ENCODE measurements at places on chromosomes 3 and 15.

DNA sequence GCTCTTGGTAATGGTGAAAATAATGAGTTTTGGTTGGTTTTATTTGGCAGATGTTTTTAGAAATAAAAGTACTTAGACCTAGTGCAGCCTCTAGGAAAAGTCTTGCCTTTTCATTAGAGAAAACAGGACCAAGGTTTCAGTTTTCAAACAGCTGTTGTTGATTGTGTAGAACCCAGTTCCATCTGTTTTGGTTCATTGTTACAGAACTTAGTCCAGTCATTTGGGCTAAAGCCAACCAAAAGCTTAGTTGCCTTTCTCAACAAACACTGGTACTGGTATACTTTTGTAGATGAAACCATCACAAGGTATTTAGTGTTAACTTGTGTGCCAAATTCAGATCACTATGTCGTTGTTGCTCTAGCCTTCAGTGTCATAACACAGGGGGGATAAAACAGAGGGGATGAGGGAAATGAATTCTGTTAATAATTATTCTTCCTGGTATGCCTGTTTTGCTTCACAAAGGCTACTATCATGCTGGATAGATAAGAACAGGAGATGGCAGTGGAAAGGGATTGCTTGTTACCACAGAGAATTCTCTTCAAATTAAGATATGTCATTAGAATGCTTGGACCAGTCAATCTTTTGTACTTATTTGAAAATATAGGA is 12.6 kb upstream of the APH1B start:
- DNase-seq = no peak

DNA sequence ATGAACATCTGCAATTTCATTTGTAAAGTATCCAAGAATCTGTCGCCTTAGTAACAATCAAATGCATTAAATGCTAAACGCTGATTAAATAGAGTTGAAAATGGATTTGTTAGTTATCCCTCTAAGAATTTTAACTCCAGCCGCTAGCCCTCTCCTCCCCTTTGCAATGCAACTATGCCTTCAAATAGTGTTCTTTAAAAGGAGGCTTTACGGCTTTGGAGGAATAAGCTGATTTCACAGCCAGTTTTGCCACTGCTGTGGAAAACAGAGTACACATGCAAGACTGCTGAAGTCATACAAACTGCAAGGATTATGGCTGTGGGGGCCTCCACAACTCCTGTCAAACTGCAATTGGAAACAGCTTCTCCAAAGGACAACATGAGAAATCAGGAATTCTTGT is 89.2 kb downstream of the CERS3 start:
- DNase-seq = no peak

DNA sequence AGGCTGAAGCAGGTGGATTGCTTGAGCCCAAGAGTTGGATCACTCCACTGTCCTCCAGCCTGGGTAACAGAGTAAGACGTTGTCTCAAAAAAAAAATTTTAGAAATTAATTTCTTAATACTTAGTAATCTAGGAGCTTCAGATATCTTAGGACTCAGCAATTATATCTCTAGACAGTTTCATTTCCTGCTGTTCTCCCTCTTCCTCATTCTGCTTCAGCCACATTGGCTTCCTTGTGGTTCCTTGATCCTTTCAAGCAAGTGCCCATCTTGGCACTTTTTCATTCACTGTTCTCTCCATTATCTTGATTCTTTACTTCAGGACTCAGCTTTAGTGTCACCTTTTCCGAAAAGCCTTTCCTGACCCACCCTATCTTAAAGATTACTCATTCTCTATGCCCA is 22.5 kb downstream of the TMEM202 start:
- DNase-seq = no peak

DNA sequence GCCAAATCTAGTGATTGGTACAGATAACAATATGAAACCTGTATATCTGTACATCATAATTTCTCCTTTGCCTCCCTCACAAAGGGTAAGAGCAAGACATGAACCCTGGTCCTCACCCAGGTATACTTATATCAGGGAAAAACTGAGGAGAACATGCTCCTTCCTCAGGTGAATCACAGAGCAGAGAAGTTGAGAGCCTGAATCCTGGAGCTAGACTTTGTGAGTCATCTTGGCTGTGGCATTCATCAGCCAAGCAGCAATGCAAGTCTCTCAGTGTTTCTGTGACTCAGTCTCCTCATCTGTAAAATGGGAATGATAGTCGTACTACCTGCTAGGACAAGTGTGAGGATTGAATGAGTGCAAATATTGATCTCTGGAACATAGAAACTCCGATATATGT is 165.7 kb upstream of the ADAMTS9 start:
- DNase-seq = no peak

DNA sequence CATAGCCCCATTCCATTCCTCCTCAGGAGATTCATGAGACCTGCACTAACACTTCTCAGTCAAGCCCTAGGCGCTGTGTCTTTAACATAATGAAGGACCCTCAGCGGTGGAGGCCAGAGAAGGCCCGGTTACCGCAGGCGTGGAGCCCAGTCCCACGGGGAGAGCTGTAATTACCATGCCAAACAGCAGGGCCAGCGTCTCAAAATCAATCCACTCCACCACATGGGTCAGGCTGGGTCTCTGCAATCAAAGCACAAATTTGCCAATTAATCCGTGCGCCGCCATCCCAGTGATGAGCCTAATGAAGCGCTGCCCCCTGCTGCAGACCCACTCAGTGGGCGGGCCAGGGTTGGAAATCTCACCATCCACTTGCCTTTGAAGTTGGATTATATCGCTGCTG is 109.7 kb downstream of the OCA2 start:
- no peak for DNase-seq

DNA sequence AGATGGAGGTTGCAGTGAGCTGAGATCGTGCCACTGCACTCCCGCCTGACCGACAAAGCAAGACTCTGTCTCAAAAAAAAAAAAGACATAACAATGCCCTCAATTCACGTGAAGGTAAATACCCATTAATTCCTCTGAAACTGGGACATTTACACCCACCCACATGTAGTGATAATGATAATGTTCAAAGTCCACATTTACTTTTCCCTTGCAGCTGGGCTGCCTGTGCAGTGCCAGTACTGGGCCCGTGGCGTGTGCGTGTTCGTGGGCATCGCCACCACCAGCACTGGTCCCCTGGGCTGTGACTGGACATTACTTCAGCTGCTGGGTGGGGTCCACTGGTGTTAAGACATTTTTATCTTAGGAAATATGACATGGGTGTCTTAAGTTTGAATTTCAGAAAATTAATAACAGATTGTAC is 123.6 kb downstream of the SLC25A26 start:
- no peak for DNase-seq

GRCh38 chr15:74179101-74179841 is 5.8 kb downstream of the ISLR start:
- DNase-seq = peak; percentile 68

- DNase-seq = no peak
Measured at GRCh38 chr15:80918196-80918783, 71.3 kb downstream of the MESD start.

GRCh38 chr3:119590706-119591105 is 7.0 kb upstream of the PLA1A start:
- no peak for DNase-seq

- DNase-seq = no peak
Measured at GRCh38 chr15:67784090-67784781, 41.1 kb upstream of the SKOR1 start.

GRCh38 chr3:117609330-117609729 is 899.8 kb downstream of the TUSC7 start:
- no peak for DNase-seq

GRCh38 chr3:53375019-53375418 is 27.7 kb upstream of the DCP1A start:
- peak; percentile 52 for DNase-seq

GRCh38 chr3:9180764-9181117 is 68.7 kb downstream of the SRGAP3 start:
- no peak for DNase-seq

DNA sequence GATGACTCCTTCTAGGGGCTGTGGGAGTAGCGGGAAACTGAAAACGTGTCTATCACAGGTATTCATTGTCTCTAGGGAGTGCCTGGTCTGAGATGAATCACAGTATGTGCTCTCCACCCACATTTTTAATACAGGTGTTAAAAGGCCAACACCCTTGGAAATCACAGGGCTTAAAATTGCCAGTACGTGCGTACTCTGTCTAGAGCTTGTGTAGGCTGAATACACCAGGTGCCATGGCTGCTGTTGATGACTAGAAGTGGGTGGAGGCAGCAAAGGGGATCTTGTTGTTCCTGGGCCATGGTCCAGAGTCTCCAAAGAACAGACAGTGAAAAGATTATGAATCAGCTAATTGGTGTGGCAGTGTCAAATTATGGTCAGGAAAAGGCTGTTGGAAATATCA is 35.1 kb upstream of the P3H2 start:
- no peak for DNase-seq

DNA sequence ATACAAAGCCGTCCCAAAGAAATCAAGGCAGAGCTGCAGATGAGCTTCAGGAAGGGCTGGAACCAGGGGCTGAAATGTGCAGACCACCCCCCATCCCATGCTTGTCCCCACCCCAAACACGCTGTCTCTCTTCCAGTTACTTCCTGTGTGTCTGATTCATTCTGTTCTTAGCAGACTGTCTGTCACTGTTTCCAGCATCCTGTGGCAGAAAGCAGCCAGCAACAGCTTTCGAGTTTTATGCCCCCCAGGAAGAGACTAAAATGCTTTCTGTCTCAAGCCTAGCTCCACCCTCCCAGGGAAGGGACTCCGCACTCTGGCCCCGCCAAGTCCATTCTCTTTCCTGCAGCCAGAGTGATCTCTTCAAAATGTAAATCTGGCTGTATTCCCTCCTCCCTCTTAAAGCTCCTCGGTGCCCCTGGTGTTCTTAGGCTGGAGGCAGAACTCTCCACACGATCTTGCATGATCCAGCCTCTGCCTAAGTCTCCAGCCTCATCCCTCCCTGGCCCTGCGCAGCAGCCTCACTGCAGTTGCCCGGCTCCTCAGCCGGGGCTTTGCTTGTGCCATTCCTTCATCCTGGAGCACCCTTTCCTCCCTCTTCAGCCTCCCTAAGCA is 41.5 kb downstream of the HRH1 start:
- no peak for DNase-seq

DNA sequence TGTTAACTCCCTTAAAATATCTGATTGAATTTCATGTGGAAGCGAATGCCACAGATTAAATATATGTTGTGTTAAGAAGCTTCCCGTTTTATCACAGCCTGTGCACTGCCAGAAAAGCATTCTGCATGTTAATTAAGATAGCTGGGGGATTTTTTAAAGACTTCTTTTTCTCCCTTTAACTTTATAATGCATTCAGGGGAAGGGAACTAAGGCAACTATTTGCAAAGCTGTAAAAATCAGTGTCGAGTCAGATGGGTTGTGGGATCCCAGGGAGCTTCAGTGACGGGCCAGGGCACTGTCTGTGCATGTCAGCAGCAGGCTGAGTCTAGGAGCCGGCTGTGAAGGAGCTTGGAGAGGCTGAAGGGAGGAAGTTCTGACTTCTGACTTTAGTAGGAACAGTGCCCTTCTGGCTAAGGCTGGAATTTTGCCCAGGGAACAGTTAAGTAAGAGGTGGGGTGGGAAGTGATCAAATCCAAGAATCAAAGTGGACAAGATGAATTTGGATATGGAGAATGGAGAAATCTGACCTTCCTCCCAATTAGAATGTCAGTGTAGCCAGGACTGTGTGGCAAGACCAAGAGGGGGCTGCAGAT is 77.7 kb downstream of the ABHD5 start:
- no peak for DNase-seq

DNA sequence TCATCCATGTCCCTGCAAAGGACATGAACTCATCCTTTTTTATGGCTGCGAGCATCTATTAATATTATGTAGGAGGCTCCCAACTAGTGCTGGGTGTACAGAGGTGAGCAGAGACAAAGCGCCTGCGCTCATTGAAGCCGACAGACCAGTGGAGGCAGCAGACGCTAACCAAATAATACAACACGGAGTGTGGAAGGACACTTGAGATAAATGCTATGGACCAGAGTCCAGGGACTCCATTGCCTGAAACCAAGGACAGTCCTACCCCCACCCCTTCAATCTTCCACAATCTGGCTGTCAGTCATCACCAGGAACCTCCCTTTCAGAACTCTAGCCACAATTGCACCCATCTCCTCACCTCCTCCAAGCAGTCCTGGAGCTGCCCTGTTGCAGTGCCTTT is 41.5 kb downstream of the KLHL6 start:
- no peak for DNase-seq

GRCh38 chr15:98955331-98955730 is 52.3 kb downstream of the PGPEP1L start:
- no peak for DNase-seq

GRCh38 chr3:146540236-146540635 is 4.2 kb downstream of the PLSCR1 start:
- DNase-seq = no peak

GRCh38 chr3:111810909-111811308 is 48.2 kb upstream of the PHLDB2 start:
- peak; percentile 6 for DNase-seq

DNA sequence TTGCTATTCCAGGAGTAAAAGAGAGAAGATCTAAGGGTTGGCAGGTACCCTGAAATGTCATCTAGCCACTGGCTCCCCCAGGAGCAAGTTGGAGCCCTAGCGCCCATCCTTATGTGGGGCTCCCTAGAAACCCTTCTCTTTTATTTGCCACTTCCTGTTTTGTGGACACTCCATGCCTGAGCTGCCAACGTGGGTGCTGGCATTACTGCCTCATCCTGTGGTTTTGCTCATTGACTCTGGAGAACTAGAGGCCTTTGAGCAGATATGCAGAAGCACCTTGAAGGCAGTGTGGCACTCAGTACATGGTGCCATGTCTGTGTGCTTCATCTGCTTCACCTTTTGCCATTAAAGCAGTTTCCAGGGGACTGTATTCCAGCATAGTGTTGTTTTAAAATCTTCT is 8.1 kb downstream of the EDEM1 start:
- DNase-seq = no peak

DNA sequence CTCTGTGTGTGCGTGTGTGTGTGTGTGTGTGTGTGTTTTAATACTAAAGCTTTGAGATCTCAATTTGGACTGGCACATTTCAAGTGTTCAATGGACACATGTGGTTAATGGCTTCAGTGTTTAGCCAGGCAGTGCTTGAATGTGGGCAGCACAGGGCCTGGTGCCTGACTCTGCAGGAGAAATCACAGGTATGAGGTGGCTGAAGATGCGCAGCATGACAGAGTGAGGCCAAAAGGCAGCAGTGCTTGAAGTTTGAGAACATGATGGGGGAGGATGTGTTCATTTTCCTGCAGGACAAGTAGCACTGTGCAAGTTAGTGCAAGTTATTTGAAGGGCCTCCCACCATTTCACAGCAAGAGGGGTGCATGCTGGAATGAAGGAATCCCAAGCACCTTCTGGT is 620.5 kb upstream of the TBL1XR1 start:
- no peak for DNase-seq

DNA sequence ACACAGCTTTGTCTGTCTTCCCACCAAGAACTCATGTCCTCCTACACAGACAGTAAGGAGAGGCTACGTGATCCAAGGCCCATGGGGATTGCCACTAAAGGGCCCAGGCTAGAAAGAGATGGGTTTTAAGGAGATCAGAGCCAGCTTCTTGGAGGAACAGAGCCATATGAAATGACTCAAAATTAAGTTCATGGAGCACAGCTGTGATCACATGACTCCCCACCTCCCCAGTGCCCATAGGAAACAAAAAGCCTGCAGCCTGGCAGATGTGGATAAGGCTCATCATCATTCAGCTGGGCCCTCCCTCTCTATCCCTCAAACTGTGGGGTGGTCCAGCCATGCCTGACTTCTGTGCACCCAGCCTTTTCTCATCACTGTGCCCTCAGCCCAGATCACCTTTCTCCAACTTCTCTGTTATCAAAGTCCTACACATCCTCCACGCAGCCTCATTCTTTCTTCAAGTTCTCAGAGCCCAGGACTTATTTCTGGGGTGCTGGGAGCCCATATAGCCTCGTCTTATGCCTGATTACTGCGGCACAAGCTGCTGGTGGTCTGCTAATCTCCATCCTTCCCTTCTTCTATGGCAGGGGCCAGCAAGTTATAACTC is 137.6 kb downstream of the SMAD6 start:
- no peak for DNase-seq

GRCh38 chr3:187292631-187293515 is 1.3 kb upstream of the MASP1 start:
- no peak for DNase-seq
